ENCODE measurements at places on chromosomes 1 and 21.

- DNase-seq: no peak
Observed at GRCh38 chr1:20142001-20142710, 3.0 kb downstream of the PLA2G2F start.

DNA sequence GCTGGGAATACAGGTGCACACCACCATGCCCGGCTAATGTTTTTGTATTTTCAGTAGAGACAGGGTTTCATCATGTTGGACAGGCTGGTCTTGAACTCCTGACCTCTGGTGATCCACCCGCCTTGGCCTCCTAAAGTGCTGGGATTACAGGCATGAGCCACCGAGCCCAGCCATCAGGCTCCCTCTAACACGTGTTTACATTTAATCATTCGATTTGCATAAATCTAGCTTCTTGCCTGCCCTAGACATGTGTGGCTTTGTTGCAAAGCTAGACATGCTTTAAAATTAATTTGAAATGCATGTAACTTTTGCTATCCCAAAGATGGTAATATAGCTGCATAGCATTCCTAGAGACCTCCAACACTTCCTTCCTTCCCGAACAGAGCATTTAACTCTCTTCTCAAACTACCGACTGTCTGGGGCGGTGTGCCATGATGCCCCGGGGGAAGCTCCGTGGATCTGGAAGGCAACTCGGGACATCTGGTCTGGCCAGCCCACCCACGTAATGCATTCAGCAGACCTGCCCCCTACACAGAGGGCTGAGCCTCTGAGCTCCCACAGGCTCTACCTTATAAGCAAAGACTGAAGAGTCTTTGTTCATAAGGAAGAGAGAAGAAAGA lies 34.6 kb upstream of the NID1 start:
- DNase-seq: peak; percentile 23

GRCh38 chr1:208431721-208432120 lies 187.5 kb upstream of the PLXNA2 start:
- no peak for DNase-seq

DNA sequence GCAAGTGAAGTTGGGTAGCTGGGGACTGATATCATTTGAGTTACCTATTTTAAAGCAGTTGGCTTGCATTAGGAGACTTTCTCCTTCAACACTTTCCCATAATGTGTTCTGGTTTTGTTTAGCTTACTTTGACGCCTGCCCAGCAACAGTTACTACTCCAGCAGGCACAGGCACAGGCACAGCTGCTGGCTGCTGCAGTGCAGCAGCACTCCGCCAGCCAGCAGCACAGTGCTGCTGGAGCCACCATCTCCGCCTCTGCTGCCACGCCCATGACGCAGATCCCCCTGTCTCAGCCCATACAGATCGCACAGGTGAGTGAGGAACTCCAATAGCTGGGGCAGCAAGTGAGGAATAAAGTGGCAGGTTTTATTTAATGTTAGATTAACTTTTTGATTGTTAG lies 144.3 kb downstream of the CD247 start:
- DNase-seq: no peak

GRCh38 chr1:24964811-24965570 lies 34.9 kb upstream of the RUNX3 start:
- no peak for DNase-seq

GRCh38 chr21:36549470-36549869 lies 69.5 kb upstream of the CLDN14 start:
- DNase-seq: no peak

- no peak for DNase-seq
Observed at GRCh38 chr1:183546427-183546826, 43.8 kb downstream of the NCF2 start.

DNA sequence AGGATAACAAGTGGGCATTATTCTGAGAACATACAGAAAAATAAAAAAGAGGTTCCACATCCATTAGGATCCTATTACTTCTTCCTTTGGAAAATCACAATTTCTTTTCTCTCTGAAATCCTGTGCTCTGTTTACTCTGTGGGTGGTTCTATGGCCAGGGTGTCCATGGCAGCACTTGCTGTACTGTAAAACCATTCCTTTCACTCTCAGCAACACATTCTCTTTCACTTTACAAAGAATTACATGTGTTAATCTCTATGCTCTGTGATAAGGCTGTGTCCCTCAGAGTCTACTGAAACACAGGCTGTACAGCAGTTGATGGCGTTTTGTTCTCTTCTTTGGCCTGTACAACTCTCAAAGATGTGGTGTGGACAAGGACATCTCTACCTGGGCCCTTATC lies 524.1 kb downstream of the PTBP2 start:
- no peak for DNase-seq

DNA sequence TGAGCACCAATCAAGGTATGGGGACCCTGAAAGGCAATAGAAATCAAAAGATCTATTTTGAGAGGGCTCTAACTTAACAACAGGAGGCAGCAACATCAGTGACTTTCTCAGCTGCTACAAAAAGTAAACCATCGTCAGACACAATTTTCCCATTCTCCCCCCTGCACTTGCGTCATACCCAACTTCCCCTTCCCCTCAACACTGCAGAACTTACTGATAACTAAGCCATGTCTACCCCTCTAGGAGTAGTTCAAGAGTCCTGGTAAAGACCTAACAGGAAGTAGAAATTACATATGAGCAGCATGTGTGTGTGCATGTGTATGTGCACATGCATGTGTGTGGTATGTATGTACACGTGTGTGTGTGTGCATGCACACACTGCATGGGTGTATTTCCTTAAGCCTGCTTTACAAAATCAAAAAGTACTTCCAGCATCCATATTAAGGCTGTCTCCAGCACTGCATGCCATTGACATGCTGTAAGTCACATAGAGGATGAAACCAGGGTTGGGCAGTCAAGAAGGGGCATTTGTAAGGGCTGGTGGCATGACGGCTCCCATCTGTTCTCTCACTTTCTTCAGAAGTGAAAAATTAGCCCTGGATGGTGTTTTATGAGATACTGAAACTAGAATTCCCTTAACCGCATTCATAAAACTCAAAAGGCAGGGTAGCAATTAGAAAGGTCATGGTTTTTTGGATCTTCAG lies 460.1 kb upstream of the RUNX1 start:
- DNase-seq: no peak

- DNase-seq: no peak
Observed at GRCh38 chr1:62433861-62434617, 2.8 kb upstream of the USP1 start.

DNA sequence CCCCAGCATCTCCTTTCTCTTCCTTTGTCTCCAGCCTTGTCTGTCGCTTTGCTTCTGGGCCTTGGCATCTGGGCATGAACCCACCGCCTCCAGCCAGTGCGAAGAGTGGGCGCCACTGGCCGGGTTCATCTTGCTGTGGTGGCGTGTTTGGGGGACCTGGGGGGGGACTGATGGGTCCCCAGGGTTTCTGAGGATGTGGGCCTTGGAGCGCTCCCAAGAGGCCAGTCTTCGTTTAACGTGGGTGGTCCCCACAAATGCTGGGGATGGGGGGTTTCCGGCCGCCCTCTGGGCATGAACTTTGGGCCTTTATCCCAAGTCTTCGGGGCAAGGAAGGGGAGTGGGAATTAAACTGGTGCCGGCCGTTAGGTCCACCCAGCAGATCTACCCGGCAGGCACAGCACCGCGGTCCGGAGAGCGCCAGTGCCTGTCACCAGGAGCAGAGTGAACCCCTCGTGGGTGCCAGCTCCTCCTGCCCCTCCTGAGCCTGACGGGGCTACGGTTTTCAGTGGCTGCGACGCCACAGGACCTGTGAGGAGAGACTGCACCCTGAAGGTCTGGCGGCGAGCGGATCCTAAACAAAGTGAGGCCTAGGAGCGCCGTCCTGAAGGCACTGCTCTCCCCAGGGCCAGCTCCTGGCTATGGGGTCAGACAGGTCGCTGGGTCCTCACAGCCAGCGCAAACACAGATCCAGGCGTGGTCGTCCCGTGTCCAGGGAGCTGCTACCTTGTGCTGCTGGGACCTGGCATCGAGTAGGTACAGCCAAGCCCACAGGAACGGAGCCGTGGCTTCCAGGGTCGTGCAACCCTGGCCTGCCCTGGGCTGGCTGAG lies 12.1 kb upstream of the C1orf174 start:
- no peak for DNase-seq

GRCh38 chr1:163771637-163772036 lies 449.9 kb downstream of the NUF2 start:
- no peak for DNase-seq

GRCh38 chr1:54490361-54491248 lies 57.4 kb upstream of the ACOT11 start:
- DNase-seq: no peak

DNA sequence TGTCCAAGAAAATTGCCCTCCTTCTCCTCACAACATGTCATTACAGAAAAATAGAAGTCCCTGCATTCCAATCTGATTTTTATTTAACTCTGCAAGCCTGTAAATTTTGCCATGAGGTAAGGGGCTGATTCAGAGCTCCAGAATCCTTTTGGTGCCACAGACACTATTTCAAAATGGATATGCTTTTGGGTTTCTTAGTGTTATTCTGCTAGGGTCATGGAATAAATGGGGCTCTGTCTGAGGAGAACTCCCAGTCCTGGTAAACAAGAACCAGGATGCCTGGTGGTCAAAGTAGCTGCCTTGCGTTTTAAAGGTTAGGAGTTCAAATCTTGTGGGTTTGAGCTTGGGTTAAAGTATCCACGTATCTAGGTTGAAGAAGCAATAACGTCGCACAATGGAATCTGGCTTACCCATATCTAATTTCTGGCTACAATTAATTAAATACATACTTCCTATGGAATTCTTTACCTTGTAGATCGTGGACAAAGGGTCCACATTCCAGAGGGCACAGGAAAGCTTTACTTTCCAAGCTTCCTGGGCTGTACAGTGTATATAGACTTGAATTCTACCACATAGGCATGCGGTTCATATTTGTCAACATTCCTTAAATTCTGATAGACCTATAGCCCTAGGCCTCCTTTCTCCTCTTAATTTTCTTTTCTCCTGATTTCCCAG lies 98.0 kb upstream of the CDC42BPA start:
- DNase-seq: no peak

DNA sequence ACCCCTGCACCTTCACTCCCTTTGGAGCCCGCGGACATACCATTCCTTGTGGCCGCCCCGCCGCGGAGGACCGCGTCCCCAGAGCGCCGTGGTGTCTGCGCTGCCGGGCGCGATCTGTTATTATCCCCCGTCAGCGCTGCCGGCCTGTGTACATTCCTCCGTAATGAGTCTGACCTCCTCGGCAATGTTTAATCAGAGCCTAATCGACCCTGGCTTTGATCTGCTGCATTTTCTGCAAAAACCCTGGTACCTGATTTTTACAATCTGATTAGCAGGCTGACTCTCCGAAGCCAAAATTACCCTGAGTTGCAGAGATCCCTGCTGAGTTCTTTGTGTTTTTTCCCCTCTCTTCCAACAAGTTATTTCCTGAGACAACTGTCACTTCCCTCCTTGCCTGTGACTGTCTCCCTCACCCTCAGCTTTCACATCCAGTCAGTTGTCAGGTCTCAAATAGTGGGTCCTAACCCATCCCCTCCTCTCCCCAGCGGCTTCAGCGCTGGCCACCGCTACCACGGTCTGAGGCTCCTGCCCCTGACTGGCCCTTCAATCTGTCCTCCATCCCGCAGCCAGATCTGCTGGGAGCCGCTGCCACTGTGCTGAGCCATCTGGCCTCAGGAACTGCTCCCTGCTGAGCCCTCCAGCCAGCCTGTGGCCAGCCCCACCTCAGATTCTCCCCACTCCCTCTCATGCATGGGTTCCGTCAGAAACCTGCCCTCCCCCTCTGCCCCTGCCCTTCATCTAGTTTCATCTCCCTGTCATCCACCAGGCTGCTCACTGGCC lies 53.5 kb downstream of the GLIS1 start:
- DNase-seq: peak; percentile 63

- no peak for DNase-seq
Observed at GRCh38 chr21:46005481-46005881, 23.9 kb downstream of the COL6A1 start.

DNA sequence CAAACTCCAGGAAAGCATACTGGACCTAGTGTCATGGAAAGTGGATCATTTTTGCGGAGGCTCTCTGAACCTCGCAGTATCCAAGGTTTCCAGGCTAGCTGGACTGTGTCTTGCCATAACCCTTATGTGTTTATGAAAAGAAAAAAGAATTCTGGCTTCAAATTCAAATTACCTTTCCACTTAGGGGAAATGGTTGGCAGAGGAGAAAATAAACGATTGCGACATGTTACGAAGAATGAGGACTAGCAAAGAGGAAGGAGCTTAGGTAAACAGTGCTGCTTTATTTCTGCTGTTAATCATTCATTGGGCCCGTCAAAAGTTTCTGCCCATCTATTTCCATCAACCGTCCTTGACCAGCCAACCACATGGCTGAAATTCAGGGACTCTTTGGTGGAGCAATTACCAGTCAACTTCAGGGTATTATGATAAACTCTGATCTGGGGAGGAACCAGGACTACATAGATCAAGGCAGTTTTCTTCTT lies at the start of gene C4BPA:
Gene C4BPA (plus strand): TSS at position 342 of the 482 bp plus-strand sequence. CDS start 8,793 bp downstream, outside the sequence.
- no peak for DNase-seq

GRCh38 chr1:208264469-208265121 lies 20.4 kb upstream of the PLXNA2 start:
- no peak for DNase-seq

DNA sequence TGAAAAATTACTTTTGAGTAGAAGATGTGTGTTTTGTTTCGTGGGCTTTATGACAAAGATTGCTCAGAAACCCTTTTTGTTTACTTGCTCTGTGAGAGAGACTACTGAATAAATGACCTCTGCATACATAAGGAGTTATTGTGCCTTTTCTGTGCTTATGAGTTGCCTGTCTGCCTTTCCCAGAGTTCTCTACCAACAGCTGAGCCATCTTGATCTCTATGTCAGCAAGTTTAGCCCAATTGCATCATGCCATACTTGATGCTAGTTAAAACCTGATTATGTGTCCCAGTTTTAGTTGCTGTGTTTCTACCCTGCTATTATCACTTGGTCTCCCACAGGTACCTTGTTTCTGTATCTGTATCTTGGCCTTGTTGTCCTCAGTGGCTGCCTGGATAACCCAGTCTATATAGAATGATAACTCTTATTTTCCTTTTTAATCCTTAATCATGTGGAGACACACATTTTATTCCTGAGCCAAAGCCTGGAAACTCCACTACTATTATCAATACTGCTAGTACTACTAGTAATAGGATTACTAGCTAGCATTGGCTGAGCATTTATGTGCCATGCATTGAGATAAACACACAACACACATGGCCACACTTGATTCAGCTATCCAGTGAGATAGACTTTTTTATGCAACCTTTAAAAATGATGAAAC lies 28.7 kb upstream of the GNG12 start:
- DNase-seq: no peak

Measured in DMS 273 treated with DMSO at 0.1 percent for 48 hours (cell line).